ENCODE measurements at places on chromosomes 5 and 9.

DNA sequence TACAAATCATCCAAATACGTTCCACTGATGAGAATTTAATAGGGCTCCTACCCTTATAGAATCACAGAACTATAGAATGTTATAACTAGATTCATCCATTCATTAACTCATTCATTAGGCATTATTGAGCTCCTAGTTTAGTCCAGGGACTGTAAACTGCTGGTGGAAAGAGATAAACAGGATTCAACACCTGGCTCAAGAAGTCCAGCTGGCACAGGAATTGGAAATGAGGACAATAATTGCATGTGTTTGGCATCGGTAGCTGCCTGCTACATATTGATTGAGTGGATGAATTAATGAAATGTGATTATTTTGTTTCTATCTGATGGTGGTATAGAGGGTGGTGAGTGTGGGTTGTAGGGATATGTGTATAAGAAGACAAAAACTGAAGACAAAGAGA is 100.8 kb upstream of the TLE1 start:
- no peak for DNase-seq

DNA sequence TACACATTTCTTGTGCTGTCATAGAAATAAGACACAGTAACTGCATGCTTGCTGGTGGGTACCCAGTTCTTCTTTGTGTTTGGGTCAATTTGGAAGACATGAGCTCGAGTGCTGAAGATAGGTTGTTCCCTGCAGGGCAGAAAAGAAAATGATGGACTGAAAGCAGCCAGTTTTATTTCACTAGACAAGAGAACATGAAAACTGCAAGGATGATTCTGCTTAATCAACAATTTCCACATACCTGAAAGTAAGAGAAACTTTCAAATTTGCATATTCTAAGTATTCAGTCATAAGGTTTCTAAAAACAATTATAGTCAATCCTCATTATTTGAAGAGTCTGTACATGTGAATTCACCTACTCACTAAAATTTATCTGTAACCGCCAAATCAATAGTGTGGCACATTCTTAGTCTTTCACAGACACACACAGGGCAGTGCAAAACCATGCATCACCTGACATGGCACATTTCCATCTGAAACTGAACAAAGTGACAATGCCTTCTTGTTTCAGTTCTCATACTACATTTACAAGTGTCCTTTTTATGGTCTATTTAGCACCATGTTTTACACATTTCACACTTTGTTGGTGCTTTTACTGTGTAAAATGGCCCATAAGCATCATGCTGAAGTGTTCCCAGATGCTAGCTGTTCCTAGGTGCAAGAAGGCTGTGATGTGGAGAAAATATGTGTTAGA is 56.9 kb downstream of the HOMER1 start:
- DNase-seq: no peak

DNA sequence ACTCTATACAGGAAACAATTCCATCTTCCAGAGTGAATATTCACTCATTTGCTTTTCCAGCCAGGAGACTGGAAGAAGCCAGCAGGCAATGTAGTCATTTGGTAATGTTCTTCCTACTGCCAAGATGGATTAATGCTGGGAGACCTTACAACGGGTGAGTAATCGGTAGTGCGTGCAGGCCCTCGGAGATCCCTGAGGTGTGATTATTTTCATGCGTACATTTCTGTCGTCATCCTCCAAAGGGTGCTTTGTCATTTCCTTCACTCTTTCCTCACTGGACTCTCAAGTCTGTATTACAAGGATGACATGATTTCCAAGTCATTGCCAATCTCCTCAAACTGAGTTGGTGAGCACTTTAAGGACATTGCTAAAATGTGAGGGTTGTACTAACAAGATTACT is 263.5 kb downstream of the CWC27 start:
- no peak for DNase-seq

DNA sequence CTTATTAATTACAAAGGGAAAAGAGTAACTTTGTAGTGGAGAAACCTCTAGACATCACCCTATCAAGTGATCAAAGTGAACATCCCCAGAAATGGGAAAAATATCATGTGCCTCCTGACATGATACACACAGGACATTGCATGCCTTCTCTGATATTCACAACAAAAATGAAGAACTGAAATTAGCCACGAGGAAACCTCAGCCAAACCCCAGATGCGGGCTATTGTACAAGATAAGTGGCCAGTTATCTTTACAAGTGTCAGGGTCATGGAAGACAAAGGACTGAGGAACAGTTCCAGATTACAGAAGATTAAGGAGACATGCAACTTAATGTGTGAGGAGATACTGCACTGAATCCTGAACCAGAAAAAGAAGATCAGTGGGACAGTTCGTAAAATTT is 23.8 kb upstream of the NPM1 start:
- no peak for DNase-seq

DNA sequence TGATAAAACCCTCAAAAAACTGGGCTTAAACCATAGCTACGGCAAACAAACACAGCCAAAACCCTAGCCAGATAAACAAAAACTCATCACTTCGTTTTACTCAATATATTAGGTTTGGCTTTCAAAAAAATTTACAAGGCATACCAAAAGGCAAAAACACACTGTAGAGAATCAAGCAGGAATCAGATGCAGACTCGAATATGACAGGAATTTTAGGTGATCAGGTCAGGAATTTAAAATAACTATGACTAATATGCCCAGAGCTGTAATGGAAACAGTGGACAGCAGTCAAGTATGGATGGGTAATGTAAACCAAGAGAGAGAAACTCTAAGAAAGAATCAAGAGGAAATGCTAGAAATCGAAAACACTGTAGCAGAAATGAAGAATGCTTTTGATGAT is 26.5 kb upstream of the DOCK2 start:
- DNase-seq: no peak

GRCh38 chr9:137456061-137456863 is 2.9 kb downstream of the NSMF start:
- DNase-seq: no peak

GRCh38 chr9:99023831-99024230 is 80.1 kb downstream of the COL15A1 start:
- DNase-seq: peak; percentile 33

DNA sequence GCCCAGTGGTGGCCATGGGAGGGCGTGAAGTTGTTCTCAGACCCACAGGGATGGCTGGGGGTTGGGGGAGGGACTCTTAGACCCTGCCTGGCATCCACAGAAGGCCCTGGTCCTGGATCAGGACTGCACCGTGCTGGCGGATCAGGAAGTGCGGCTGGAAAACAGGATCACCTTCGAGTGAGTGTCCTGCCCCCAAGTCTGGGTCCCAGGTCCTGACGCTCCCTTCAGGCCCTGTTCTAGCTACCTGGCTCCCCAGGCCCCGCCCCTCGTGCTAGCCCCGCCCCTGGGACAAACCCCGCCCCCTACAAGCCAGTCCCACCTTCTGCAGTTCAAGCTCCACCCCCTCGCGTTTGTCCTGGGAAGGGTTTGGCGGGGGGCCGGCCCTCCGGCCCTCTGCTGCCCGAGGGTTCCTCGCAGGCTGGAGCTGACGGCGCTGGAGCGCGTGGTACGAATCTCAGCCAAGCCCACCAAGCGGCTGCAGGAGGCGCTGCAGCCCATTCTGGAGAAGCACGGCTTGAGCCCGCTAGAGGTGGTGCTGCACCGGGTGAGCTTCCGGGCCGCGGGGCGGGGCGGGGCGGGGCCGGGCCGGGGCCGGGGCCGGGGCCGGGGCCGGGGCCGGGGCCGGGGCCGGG is 12.9 kb downstream of the RGS14 start:
- no peak for DNase-seq

All from nucleus accumbens (tissue), 56 donors.